ENCODE measurements at places on chromosomes 5 and 9.
A peak's percentile ranks its signal among the peaks of the same experiment; 100 is the strongest.

DNA sequence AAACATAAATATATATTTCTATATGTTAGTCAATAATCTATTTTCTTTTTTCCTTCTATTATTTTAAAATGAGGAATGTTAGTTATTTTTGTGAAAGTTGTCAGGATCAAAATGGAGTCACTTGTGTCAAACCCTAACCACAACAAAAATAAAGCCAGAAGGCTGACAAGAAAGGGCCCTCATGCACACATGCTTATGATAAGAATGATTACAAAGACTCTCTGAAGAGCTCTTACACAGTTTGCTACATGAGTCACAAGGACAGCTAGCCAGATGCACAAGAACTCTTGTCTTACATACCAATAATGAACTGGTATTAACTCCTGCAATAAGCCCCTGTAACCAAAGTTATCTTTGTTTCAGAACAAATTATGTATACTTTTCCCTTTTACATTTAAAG, 64.7 kb downstream of the GGTA1 start:
- no peak for DNase-seq

GRCh38 chr5:34042321-34042720, 692 bp downstream of the C1QTNF3 start:
- DNase-seq = no peak

GRCh38 chr5:116404016-116404415, 170.6 kb downstream of the SEMA6A start:
- DNase-seq = no peak

GRCh38 chr5:10194083-10194482, 55.6 kb downstream of the ATPSCKMT start:
- no peak for DNase-seq

DNA sequence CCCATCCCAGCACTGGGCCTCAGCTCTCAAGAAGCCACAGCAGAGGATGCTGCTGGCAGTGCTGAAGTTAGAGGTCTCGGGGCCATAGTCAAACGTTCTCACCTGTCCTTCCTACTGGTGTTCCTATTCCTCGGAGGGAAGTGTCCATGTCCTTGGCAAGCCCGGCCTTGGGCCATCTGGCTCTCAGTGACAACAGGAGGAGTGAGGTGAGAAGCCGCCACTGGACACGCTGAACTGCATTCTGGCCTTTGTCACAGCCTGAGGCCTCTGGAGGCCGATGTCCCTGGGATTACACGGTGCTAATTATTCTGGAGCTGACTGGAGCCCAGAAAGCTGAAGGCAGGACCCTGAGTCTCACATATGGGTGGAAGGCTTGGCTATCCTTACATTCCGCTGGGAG, 92.5 kb downstream of the OLFM1 start:
- DNase-seq = no peak

DNA sequence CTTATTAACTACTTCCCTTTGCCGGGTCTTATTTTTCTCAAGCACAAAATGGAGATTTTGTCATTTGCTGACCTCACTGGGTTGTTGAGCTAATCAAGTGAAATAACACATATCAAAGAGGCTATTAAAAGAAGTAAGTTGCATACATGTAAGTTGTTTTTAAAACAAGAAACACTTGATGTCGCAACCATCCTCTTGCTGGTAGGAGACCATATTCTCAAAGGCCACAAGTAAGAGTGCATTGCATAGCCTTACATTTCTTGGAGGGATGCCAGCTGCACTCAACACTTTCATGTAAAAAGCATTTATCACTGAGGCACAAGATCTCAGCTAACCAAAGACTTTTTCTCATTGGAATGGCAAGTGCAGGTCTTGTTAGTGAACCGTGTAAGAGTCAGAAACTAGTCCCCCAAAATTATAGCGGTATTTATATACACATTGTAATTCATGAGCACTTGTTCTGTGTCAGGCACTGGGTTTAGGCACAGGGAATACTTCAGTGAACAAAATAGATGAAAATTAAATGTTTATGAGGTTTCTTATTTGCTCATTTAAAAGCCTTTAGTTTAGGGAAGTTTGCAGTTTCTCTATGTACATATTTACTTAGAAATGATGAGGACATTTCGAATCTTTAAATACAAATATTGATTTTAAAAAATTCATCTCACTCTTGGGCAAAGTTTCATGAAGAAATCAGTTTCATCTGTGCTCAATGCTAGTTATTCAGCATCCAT, 72.0 kb downstream of the ZFAND5 start:
- peak; percentile 5 for DNase-seq

- no peak for DNase-seq
Observed at GRCh38 chr9:85224301-85224700, 517.5 kb downstream of the AGTPBP1 start.

- no peak for DNase-seq
Observed at GRCh38 chr5:124460642-124461041, 285.8 kb downstream of the ZNF608 start.

DNA sequence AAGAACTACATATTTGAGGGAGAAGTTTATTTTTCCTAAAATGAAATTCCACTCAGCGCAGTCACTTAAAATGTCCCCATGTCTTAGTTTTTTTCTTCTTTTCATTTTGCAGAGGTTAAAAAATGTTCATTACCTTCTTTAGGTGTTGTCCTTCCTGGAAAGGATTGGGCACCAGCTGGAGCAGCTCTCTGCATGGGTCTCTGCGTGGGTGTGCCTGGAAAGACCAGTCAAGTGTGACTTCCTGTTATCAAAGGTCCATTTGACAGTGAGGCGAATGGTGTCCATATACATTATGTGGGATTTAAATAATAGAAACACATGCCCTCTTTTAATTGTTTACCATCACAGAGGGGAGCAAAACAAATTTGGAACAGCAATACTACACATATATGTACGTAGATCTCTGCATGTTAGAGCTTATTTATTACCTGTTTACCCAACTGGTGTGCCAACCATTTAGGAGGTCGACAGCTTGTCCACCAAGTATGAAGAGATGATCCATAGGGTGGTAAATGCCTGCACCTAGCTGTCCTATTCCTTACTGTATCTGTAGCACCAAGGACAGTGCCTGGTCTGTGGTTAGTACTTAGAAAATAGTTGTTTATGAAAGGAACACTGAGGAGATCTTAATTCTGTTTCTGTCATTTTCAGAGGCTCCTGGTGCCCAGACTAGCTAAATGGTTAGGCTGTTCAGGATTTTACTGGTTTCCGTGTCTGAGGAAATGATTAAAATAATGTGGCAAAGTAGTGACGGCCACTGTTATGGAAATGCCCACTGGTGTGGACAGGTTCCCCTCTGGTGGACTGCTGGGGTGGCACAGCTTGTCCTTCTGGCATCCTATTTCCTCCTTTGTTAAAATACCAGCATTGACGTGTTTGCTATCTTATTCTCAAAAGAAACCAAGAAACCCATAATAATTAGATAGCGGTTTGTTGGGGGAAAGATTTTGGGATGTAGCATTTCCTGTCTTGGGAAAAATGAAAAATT, 200.4 kb downstream of the MAST4 start:
- no peak for DNase-seq

- no peak for DNase-seq
Observed at GRCh38 chr5:5203451-5203850, 63.3 kb downstream of the ADAMTS16 start.

DNA sequence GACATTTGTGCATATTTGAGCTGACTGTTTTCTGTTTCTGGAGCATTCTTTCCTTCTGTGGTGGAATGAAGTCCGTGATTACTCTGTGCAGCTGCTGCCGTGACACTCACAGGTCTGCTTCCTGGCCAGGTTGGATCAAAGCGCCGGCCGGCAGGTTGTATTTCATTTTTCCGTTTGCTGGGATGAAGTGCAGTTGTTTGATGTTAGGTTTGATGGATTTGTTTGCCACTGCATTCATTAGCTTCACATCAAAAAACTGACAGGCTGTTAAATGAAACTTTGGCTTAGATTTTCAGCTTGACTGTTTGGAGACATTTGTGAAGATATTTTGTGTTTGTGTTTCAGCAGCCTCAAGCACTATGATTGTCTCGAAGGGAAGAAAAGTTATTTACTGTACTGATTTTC, 140.1 kb downstream of the KDM4C start:
- no peak for DNase-seq

GRCh38 chr9:72351538-72352453, 13.2 kb downstream of the ZFAND5 start:
- DNase-seq = no peak

GRCh38 chr5:158117467-158118160, 258.7 kb upstream of the CLINT1 start:
- no peak for DNase-seq

- DNase-seq = no peak
Observed at GRCh38 chr9:2192356-2192979, 177.3 kb downstream of the SMARCA2 start.

- no peak for DNase-seq
Observed at GRCh38 chr9:6237267-6237666, 21.7 kb downstream of the IL33 start.

DNA sequence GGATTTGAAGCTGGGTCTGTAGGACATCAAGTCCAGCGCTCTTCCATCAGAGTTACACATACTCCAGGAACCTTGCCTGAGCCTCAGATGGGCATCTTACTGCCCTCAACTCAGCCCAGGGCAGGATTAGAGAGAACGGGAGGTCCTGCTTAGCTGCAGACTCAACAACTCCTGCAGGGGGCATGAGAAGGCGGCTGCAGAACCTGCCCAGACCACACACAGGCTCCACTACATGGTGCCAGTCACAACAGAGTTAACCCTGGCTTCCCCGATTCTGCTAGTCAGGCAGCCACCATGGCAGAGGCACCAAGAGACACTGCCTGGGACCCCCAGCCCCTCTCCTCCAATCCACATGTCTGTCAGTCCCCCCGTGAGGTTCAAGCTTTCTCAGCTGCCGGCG, 23.9 kb upstream of the CPLX2 start:
- DNase-seq = no peak

DNA sequence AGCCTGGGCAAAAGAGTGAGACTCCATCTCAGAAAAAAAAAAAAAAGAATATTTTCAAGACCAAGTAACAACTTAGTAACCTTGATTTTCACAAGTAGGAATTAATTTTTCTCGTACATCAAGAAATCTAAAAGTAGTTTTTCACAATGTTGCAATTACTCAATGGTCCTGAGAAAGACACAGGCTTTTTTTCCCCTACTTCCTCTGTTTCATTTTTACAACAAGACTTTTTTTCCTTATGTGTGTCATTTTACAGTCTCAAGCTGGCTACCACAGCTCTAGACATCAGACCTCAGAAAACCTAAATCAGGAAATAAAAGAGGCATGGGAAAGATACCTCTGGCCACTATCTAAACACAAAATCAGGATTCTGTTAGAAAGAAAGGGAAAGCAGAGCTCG, 45.9 kb downstream of the WDR36 start:
- DNase-seq = no peak

DNA sequence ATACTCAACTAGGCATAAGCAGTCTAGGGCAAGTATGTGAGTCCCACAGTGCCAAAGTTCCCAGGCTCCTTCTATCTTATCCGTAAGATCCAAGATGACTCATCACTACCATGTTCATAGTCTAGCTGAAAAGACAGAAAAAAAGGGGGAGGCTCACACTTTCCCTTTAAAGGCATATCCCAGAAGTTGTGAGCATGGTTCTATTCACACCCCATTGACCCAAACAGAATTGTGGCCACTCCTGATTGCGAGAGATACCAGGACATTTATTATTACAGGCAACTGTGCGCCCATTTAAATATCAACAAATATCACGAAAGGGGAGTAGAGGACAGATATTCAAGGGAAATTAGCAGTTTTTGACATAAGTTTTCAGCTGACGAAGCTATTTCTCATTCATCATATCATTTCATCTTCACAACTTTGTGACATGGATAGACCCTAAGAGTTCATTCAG, 8.1 kb upstream of the PFDN1 start:
- no peak for DNase-seq

DNA sequence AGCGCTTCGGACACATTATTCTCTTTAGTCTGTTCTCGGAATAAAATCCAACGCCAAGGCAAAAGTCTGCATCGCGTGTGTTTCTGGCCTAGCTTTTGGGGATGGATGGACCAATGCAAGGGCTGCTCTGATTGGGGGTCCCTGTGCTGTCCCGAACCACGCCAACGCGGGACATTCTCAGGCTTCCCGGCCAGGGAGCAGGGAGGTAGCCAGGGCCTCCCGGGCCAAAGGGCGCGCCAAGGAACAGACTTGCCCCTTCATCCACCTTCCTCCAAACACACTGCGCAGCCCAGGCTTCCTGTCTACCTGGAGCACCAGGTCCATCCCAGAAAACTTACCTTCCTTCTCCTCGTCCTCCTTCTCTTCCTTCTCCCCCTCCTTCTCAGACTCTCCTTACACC, 113.0 kb upstream of the SELENOP start:
- DNase-seq = no peak

DNA sequence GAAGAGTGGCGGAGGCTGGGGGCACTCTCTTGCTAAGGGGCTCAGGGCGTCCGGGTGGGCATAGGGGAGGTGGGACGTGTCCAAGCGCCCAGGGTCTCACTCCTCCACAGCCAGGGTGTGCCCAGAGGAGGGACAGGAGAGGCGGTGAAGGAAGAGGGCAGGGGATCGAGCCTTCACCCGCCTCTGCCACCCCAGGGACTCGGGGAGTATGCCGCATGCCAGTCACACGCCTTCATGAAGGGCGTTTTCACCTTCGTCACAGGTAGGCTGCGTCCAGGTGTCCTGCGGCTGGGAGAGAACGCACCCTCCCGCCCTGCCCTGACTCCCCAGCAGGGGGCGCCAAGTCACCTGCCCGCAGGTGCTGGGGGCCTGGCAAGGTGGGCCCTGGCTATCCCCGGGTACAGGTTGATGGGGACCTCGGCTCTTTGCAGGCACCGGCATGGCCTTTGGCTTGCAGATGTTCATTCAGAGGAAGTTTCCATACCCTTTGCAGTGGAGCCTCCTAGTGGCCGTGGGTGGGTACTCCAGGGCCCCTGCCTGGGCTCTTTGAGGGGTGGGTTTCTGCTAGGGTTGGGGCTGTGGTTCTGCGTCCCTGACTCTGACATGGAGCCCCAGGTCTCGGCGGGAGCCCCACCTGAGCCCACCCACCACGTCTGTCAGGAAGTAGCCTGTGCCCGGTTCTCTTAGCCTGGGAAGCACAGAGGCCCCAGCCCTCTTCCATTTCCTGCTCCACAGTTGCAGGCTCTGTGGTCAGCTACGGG, 552 bp downstream of the TMEM141 start:
- DNase-seq = peak; percentile 79

DNA sequence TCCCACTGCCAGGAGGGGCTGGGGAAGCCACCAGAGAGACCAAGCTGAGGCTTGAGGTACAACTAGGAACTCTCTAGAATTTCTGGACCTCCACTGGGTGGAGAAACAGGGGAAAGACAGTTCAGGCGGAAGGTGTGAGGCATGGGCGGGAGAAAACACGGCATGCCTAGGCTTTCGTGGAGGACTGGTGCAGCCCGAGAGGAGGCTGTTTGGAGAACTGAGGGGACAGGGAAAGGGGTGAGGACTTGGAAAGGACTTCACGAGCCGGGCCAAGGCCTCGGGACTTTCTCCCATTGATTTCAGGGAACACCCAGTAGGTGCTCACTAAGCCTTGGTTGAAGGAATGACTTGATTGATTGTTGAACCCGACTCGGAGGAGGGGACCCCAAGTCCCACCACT, 9.5 kb upstream of the ADGRD2 start:
- no peak for DNase-seq

All from CD4-positive, alpha-beta T cell treated with Interferon alpha-2 for 1 hour (primary cell).